ENCODE measurements at places on chromosomes 1 and 21.
A peak's percentile ranks its signal among the peaks of the same experiment; 100 is the strongest.

DNA sequence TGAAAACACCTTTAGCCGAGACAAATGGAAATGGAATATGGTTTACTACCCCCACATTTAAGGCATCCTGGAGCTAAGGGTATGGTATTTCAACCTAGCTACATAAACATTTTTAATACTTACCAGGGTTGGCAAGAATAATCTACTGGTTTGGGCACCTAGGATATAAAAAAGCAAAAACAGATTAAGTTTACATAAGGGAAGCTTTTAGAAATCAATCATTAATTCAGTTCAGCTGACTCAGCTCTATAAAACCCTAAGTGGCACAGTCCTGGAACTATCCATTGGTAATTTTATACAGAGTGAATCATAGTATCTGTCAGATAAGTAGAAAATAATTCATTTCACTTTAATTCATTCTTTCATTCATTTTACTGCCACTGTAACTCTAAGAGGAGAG lies 355.2 kb downstream of the VAV3 start:
- no peak for DNase-seq

DNA sequence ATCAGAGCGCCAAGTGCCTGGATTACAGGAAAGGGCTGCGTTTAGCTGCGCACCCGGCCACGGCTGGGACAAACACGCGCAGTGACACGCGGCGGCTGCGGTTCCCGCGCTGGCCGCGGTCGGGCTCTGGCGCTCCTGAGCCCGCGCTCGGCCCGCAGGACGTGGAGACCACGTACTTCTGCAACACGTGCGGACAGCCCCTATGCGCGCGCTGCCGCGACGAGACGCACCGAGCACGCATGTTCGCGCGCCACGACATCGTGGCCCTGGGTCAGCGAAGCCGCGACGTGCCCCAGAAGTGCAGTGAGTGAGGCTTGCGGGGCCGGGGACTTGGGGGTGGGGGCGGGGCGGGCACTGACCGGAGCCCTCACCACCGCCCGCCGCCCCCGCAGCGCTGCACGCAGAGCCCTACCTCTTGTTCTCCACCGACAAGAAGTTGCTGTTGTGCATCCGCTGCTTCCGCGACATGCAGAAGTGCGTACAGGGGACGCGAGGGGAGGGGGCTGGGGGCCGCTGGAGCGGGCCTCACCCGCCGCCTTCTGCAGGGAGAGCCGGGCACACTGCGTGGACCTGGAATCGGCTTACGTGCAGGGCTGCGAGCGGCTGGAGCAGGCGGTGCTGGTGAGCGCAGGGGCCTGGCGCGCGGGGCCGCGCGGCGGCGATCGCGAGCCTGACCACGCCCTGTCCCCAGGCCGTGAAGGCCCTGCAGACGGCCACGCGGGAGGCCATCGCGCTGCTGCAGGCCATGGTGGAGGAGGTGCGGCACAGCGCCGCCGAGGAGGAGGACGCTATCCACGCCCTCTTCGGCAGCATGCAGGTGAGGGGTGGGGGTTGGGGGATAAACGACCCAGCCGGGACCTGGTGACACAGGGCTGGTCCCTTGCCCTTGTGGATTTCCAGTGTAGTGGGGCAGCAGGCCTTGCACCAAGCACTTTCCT lies 3.1 kb downstream of the RNF207 start:
- peak; percentile 61 for DNase-seq

- no peak for DNase-seq
Observed at GRCh38 chr1:6603238-6603914, 707 bp upstream of the KLHL21 start.

GRCh38 chr21:33642896-33643657 lies 776 bp downstream of the ITSN1 start:
- DNase-seq, result peak; percentile 55

DNA sequence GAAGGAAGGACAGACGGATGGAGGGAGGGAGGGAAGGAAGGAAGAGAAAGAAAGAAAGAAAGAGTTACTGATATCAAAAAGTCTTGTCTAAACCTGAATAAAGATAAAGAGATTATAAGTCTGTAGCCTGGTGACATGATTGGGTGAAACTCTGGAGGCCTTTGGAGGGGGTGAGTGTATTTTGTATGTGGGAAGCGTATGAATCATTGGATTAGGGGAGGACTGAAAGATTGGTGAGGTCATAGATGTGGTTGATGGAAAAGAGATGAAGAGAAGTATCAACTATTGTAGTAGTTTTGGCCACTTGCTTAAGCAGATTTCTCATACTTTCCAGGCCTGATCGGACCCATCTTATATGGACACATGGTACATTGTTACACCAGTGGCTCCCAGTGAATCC lies 11.5 kb upstream of the KCNJ6 start:
- no peak for DNase-seq

GRCh38 chr21:38920631-38921398 lies 115.1 kb downstream of the ETS2 start:
- no peak for DNase-seq

- no peak for DNase-seq
Observed at GRCh38 chr1:235999259-235999925, 65.5 kb downstream of the NID1 start.

GRCh38 chr1:170290276-170290675 lies 144.5 kb downstream of the NTMT2 start:
- no peak for DNase-seq

- no peak for DNase-seq
Observed at GRCh38 chr1:150609732-150610131, 19.7 kb downstream of the ENSA start.
